ENCODE measurements at places on chromosomes 6 and 20.

DNA sequence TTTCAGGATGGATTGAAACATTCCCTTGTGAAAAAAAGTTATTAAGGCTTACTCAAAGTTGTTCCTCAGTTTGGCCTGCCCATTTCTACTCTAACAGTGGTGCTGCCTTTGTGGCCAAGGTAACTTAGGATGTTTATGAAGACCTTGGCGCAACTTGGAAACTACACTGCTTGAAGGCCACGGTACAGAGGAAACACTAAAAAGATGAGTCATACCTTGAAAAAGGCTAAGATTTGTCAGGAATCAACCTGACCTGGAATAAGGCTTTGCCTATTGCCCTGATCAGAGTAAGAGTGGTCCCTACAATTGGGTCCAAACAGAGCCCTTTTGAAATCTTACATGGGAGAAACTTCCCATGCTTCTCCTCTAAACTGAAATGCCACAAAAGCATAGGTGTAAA lies 119.9 kb upstream of the MOCS1 start:
- DNase-seq, result no peak

GRCh38 chr6:156862711-156863110 lies 85.5 kb downstream of the ARID1B start:
- no peak for DNase-seq

GRCh38 chr20:52191132-52191915 lies at the start of gene ZFP64:
Gene ZFP64, minus strand, starts transcription at chr20:52191779. Its CDS starts 143 bp downstream, at chr20:52191636.
- peak; percentile 80 for DNase-seq

DNA sequence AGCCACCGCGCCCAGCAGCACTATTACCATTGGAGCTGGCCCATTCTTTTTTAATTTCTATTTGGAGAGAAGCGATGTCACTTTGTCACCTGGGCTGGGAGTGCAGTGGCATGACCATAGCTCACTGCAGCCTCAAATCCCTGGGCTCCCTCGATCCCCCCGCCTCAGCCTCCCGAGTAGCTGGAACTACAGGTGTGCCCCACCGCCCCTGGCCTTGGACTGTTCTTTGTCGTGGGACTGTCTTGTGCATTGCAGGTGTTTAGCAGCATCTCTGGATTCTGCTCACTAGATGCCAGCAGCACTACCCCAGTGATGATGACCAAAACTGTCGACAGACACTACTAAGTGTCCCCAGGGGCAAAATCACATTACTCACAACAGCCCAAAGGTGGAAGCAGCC lies 80.3 kb downstream of the PRND start:
- DNase-seq, result no peak
